NCI-H524 (cell line): ENCODE measurements at places on chromosomes 5 and 9.

GRCh38 chr5:14250748-14251701 lies 107.9 kb downstream of the TRIO start:
- DNase-seq = peak; percentile 77

- DNase-seq = no peak
Observed at GRCh38 chr9:136554870-136555269, 9.0 kb upstream of the NOTCH1 start.

DNA sequence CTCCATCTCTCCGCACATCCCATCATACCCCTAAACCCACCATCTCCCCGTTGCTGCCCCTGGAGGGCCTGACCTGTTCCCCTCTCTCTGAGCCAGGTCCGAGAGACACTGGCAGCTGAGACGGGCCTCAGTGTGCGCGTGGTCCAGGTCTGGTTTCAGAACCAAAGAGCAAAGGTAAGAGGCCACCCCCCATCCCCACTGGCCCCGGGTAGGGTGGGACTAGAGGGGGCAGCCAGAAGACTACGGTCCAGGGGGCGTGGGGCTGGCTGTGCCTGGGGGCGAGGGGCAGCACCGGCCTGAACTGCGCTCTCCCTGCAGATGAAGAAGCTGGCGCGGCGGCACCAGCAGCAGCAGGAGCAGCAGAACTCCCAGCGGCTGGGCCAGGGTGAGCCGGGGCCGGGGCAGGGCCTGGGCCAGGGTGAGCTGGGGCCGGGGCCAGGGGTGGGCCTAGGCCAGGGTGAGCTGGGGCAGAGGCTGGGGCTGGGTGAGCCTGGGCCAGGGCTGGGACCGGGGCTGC lies 79.8 kb downstream of the LMX1B start:
- no peak for DNase-seq

DNA sequence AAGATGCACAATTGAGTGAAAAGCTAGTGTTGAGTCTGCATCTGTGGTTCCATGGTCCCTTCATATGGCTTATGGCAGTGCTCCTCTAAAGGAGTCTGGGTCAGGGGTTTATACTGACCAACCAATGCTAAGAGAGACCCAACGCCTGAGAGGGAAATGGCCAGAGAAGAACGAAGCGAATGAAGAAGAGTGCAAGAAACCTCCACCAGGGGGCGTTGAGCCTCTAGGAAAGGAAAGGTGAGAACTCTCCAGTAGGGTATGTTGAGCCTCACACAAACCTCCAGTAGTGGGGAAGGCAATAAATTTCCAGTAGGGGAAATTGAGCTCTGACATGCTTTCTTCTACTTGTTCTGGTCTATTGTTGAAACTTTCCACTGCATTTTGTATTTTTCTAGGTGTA lies 470.6 kb downstream of the PRDM9 start:
- no peak for DNase-seq

- no peak for DNase-seq
Observed at GRCh38 chr9:134525070-134525815, 116.4 kb upstream of the COL5A1 start.

DNA sequence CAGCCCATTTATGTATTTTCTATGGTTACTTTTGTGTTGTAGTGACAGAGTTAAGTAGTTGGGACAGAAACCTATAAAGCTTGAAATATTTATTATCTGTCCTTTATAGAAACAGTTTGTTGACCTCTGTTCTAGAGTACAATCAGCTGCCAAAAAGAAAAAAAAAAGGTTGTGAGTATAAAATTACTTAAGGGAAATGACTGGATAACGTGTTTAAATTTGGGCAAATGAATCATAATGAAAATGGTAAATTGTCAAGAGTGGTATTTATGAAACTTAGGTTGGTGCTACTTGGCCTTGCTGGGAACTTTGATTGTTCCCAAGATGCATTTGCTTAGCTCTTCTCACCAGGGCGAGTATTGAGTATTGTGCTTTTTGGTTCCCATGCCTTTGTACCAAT lies 70.2 kb upstream of the IL6ST start:
- DNase-seq = no peak

DNA sequence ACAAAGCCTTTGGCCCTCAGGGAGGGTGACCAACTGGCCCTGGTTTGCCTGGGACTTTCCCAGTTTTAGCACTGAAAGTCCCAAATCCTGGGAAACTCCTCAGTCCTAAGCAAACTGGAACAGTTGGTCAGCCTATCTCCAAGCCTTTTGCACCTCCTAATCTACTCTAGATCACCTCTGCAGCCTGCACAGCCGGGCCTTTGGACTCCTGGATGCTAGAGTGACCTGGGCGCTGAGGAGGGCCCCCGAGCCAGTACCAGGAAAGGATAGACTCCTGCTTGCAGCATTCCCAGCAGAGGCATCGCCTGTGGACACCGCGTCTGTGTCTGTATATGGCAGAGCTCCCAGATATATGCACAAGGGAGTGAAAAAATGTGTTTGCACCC lies 15.1 kb downstream of the IRF1 start:
- DNase-seq = no peak

DNA sequence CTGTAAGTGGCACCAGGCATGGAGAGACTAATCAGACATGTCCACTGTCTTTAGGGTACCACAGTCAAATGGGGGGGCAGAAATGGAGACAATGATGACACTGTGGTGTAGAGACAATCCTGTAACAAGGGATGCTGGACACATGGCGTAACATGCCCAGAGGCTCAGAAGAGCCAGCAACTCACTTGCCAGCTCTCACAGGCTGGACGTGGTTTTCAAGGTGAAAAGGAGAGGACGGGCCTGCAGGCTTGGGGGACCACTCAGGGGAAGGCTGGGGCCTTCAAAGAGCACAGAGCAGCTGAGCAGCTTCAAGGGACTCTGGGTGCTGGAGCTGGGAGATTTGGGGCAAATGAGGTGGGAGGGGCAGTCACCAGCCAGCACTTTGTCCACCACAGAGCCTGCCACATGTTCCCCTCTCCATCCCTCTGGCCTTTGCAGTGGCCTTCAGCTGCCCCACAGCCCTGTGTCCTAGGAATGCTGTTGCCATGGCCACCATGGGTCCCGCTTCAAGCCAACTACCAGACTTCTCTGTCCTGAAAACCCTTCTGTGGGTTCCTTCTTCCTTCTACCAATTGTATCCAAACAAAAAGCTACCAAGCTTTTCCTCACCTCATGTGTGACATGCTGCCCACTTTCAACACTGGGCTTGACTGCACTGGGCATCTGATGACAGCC lies 140.4 kb downstream of the GABBR2 start:
- no peak for DNase-seq

DNA sequence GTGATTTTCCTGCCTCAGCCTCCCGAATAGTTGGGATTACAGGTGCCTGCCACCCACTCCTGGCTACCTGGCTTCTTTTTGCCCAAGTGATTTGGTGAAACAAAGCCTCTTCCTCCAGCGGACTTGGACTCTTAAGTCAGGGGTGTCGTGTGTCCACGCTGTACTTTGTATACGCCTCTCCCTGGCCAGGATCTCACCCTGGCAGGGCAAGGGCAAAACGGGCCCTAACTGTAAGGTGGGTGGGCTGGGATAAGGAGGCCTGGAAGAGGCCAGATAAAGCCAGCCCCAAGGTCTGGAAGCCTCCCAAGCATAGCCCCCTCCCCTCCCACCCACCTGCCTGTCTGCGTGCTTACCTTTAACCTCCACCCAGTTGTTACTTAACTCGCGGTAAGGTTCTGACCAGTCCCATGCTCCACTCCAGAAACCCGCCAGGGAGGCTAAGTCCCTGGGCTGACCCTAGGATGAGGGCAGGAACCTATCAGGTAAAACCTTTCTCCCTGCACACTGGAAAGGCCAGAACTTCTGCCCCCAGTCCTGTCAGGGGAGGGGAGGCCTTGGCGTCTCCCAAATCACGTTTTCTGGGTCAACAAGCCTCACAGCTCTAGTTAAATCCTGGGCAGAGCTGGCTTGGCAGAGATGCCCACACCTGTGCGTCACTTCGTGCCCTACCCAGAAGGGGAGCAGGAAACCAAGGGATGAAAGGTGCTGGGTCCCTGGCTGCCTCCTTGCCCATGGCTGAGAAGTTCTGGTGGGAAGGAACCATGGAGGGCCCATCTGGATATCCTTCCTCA lies 8.4 kb downstream of the CDK9 start:
- DNase-seq = no peak

DNA sequence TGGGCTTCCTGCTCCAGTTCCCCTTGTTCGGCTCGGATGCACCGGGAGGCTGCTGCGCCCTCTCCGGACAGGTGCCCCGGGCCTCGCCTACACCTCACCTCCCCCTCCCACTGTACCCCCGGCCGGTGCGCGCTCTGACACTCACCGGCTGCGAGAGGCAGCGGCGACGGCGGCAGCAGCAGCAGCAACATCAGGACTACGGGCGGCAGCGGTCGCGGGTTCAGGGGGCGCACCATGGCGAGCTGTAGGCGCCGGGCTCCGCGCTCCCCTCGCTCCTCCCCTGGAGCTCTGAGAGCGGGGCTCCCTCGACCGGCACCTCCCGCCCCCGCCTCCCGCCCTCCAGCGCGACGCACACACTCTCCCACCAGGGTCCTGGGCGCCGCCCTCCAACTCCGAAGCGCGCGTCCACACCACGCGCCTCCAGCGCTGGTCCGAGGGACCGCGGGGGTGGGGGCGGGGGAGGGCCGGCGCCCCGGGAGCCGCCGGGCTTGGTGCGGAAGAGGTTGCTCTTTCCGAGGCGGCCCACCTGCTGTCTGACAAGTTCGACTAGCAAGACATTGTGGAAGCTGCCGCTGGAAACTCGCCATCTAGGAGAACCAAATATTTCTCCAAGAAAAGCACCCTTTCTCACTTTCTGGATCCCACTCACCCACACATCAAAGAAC lies at the start of gene GFRA3:
Gene GFRA3, minus strand, starts transcription at position 433 of the 665 bp plus-strand sequence. Its CDS starts 197 bp downstream, at position 236.
- DNase-seq = peak; percentile 20

DNA sequence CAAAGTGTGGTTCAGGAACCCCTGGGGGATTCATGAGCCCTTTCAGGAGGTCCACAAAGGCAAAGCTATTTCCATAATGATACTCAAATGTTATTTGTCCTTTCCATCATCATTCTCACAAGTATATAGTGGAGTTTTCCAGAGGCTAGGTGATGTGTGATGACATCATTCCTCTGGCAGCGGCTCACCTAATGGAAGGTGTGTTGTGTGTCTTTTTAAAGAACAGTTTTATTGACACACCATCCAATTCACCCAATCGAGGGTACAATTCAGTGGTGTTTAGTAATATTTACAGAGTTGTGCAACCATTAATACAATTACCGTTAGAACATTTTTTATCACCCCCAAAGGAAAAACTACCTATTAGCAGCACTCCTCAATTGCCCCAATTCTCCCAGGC lies 9.7 kb downstream of the NANS start:
- no peak for DNase-seq

GRCh38 chr5:93281980-93282772 lies 298.8 kb downstream of the NR2F1-AS1 start:
- DNase-seq = no peak

GRCh38 chr5:112762113-112762810 lies 24.6 kb downstream of the APC start:
- no peak for DNase-seq

DNA sequence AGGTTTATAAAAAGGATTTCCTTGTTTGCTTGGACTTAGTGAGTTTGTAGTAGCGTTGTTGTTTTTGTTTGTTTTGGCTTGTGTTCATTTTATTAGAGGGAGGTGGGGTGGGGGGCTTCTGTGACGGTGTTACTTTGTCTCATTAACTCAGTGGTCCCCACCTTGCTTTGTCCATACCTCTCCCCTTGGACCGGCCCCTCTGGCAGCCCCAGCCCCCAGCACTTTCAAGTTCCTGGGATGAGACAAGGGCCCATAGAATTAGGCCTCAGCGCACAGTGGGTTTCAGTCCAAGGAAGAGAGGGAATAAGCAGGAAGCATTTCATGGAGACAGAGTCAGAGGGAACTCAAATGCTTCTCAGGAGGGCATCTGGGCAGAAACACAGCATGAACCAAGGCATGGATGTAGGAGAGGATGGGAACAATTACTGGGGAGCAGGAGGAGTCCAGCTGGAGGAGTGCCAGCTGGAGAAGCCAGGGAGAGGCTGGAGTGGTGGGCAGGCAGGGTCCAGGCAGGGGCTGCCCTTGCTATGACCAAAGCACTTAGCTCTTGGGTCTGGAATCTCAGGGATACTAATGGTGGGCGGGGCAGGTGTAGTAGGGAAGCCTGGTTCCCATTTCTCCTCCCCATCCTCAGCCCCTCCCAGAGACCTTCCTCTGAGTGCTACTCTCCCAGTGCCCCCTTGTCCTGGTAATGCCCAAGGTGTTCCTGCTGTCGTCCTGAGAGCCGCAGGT lies 23.5 kb upstream of the ENHO start:
- no peak for DNase-seq

DNA sequence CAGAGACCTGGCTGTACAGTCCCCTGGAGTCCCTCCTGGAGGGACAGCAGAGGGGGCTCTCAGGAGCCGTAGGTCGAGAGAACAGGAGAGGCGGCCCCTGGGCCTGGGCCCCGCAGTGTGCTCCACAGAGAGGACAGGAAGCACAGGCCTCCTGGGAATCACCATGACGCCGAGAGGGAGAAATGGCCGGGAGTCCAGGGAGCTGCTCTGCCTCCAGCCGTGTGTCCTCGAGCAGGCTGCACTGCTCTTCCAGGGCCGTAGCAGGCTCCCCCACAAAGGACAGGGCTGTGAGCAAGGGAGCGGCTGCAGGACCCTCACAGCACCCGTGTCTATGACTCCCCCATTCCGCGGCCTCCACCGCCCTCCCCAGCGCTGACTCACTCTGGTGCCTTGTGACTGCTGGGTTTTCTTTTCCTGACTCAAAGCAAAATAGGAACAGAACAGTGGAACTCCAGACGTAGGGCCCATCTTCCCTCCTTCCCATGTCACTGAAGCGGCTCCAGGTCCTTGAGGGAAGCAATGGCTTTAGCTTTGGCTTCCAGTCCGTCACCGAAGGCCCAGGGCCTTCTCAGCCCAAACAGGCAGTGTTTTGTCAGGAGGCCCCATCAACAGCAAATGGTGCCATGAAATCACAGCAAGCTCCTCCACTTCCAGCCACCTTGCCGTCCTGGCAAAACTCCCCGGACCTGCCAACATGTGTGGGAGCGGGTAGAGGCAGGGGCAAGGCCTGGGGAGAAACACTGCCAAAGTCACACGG lies 114.2 kb downstream of the LHFPL2 start:
- no peak for DNase-seq
